ENCODE measurements at places on chromosomes 5 and 9.

DNA sequence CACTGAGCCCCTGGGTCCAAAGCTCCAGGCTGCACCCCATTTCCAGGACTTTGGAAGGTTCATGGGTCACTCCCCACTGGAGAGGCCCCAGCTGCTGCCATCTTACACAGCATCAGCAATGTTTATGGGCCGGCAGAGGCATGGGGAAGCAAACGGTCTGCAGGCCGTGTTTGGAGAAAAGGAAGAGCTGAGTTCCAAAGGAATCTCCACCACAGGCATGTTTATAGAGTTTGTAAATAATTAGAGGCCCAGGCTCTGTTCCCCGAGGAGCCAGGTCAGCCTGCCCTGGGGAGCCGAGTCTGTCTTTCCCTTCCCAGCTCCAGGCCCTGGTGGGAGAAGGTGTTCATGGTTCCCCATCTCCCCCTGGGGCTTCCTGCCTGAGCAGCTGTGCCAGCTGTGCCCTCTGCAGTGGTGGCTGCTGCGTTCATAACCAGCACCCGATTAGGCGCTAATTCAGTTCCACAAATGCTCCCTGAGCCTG is 64.8 kb downstream of the COL27A1 start:
- ATAC-seq = no peak

DNA sequence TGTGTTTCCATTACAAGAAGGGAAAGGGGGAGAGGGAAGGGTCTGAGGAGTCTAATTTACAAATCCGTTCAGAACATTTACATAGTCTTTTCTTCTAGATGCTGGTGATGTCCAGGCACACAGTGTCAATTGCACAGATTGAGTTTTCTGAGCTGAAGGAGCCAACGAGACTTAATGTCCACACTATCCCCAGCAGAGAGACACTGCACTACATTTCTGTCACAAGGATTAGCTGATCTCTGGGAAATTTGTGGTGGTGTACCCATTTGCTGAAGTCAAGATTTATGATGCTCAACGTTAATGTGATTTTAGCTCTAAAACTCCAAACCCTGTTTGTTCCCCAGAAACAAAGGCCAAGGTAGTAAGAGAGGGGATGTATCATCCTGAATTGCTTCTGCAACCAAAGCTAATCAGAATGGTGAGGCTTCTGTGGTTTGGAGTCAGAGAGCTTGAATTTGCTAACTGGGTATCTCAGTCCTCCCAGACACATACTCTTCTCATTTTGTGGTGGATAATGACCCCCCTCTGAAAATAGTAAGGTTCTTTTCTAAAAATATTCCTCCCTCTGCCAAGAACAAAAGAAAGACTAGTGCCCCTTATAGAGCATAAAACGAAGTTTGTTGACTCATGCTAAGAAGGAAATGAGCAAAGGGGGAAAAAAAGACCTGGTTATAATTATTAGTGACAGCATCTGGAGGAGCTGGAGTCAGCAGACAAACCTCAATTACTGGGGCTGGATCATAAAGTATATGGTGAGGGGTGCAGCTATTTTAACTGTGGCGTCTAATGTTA is 416.9 kb downstream of the PSAT1 start:
- ATAC-seq = no peak

DNA sequence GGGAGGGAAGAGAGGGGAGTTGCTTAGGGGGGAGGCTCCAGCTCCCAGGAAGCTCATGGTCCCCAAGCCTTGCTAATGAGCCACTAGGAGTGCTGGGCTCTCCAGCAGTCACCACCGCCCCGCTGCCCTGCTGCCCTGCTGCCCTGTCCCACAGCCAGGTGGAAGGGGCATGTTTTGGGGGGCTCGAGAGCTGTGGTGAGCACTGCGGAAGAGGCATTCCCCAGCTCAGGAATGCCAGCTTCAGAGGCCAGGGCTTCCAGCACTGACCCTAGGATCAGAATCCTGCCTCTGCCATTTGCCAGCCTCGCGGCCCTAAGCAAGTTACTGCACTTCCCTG is 16.9 kb downstream of the SLC6A7 start:
- no peak for ATAC-seq

GRCh38 chr9:130662099-130662969 is 2.1 kb upstream of the PRDM12 start:
- ATAC-seq = no peak

- no peak for ATAC-seq
Observed at GRCh38 chr9:71725590-71726338, 42.5 kb downstream of the CEMIP2 start.

DNA sequence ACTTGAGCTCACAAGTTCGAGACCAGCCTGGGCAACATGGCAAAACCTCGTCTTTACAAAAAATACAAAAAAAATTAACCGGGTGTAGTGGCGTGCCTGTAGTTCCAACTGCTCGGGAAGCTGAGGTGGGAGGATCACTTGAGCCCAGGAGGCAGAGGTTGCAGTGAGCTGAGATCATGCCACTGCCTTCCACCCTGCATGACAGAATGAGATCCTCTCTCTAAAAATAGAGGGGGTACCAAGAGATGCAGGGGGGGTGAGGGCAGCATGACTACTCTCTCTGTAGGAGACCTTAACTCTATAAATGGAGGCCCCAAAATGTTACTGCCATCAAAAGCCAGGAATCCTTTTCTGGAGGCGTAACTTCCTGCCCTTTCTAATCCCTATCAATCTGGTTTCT is 243.9 kb downstream of the DOCK8 start:
- ATAC-seq = no peak

DNA sequence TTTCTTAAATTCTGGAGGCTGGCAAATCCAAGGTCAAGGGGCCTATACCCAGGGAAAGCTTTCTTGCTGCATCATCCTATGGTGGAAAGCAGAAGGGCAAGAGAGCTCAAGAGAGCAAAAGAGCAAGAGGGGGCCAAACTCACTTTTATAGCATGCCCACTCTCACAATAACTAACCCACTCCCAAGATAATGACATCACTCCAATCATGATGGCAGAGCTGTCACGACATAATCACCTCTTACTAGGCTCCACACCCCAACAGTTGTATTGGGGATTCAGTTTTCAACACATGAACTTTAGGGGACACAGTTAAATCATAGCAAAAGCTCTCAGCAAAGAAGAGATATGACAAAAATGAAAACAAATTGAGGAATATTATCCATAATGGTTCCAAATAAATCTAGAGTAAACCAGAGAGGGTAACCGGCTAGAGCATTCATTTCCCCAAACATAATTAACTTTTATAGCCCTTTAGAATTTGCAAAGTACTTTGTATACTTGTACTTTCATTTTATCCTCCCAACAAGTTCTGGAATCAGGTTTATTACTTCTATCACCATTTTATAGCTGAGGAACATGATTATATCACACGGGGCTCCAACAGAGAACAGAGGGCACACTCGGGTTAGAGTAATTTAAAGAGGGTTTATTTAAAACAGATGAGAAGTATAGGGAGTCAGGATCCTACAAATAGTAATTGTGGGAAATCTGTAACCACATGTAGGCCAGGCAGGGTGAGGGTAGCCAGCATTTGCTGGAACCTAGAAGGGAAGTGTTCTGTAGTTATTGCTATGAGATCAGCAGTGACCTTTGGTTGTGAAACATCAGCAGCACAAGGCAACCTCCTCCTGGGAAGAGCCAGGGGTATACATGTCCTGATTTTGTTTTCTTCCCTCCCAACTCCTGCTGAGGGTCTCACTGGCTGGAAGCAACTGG is 7.2 kb upstream of the TARS1 start:
- no peak for ATAC-seq

DNA sequence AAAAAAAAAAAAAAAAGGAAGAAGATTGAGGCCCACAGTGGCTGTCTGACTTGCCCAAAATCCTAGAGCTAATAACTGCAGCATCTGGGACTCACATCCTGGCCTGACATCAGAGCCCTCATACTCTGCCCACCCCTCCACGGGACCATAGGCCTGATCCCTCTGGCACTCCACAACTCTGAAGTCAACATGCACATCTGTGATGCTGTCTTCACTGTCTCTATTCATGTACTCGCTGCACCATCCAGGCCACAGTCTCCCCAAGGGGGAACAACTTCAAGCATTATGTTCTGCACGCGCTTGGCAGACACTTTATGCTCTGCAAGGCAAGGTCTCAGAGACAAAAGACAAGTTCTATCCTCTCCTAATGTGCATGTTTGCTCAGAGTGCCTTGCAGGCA is 158.2 kb downstream of the SPOCK1 start:
- ATAC-seq = no peak

DNA sequence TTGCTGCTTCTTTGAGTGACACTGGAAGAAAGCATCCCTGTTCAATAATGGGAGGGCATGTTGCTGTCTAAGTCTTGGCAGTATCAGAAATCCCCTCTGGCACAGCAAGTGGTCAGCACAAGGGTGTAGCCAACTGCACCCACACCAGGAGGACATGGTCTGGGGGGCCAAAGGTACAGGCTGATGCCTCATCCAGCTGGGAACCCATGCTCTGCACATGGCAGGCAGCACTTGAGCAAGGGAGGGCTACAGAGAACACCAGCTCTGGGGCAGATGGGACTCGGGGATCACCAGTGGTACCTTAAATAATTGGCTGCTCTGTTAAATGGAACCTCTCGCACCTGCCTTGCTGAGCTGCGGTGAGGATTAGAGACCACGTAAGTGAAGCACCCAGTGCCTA is 265.2 kb downstream of the SYK start:
- ATAC-seq = no peak

DNA sequence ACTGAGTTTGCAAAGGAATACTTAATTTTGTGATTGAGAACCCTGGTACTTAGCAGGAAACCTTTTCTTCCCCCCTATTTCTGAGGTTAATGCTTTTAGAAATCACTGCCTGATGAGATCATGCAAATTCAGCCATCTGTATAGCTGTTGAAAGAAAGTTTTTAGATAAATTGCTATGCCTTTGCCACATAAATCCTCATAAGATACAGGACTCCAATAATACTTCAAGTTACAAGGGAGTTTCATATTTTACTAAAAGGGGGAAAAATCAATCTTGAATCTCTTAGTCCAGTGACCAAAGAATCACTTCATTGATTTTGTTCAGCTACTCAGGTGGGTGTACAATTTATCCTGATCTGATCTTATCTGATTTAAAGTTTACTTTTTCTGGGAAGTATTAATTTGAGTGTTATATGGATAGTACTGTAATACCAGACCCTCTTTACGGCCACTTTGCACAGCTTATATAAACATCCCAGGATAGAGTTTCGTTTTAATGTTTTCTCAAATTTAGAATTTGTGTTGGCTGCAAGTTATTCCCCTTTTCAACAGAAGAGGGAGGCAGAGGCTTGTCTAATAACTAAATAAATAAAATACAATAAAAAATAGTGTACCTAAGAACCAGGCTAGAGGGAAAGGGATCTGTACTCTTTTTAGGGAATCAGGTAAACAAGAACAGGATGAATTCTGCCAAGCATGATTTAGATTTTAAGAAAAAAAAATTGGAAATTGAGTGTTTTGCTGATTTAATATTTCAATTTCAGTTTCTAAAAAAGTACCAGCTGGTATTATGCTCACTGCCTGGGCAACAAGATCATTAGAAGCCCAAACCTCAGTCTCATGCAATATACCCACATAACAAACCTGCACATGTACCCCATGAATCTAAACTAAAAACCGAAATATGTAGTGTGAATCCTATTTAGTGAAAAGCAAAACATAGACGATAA is 69.1 kb downstream of the PSAT1 start:
- no peak for ATAC-seq

- no peak for ATAC-seq
Observed at GRCh38 chr5:100131161-100131560, 404.0 kb upstream of the FAM174A start.

DNA sequence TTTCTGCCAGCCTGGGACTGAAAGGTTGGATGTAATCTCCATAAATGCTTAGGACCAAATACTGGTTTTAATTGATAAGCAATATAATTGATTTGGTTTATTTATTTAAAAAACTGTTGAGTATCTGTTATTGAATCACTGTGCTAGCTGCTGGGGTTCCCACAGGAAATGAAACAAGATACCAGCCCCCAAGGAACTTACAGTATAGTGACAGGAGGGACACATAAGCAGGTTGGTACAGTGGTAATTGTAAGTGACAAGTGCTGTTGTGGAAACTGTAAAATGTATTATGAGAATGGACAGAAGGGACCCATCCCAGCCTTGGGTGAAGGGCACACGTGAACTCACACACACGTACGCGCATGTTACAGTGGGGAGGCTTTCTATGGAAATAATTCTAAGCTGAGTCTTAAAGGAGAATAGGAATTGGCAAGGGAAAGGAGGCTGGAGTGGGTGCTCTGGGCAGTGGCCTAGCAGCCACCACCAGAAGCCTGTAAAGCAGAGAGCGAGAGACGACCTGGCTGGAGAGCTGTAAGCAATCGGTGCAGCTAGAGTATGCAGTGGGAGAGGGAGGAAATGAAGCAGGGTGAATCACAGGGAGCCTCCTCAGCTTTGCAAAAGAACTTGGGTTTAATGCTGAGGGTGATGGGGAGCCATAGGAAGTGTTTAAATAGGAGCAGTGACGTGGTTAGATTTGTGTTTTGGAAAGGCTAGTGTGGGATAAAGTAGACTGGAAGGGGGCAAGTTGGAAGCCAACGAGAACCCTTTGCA is 39.3 kb downstream of the GLRA1 start:
- no peak for ATAC-seq

DNA sequence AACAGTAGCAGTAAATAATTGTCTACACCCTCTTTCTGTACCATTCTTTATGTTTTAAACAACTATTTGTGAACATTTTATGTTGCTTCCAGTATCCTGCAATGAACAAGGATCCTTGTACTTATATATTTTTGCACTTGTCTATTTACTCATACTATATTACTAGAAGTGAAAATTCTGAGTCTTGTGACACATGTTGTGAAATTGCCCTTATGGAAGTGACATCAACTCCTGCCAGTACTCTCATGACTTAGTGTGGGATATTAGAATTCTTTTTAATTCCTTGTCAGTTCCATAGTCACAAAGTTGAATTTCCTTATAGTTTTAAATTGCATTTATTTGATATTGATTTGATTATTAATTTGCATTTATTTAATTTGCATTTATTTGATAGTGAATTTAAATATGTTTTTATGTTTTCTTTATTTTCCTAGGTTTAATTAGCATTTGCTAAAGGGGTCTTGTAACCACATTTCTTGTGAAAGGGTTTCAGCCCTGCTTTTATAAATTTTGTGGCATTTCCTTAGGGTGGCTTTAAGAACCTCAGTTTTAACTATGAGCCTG is 27.7 kb downstream of the PARP8 start:
- peak; percentile 79 for ATAC-seq

DNA sequence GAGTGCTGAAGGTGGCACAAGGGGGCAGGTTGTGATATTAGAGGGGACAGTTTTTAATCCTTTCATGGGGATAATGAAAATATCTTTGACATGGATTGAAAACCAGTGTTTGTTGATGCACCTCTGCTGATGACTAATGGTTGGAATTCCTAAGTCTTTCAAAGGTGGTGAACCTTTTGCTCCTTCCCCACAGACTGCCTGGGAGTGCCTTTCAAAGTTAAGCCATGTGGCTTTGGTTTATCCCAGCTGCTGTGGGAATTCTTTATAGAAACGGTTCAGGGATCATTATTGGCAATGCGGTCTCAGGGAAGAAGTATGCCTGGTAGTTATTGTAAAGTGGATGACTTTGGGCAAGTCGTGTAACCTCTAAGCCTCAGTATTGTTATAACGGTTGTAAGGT is 45.7 kb downstream of the PIP5K1B start:
- no peak for ATAC-seq
